ENCODE measurements at places on chromosomes 13 and 19.
A peak's percentile ranks its signal among the peaks of the same experiment; 100 is the strongest.

GRCh38 chr13:50353651-50354415 lies 338.6 kb downstream of the KCNRG start:
- DNase-seq, result peak; percentile 33

DNA sequence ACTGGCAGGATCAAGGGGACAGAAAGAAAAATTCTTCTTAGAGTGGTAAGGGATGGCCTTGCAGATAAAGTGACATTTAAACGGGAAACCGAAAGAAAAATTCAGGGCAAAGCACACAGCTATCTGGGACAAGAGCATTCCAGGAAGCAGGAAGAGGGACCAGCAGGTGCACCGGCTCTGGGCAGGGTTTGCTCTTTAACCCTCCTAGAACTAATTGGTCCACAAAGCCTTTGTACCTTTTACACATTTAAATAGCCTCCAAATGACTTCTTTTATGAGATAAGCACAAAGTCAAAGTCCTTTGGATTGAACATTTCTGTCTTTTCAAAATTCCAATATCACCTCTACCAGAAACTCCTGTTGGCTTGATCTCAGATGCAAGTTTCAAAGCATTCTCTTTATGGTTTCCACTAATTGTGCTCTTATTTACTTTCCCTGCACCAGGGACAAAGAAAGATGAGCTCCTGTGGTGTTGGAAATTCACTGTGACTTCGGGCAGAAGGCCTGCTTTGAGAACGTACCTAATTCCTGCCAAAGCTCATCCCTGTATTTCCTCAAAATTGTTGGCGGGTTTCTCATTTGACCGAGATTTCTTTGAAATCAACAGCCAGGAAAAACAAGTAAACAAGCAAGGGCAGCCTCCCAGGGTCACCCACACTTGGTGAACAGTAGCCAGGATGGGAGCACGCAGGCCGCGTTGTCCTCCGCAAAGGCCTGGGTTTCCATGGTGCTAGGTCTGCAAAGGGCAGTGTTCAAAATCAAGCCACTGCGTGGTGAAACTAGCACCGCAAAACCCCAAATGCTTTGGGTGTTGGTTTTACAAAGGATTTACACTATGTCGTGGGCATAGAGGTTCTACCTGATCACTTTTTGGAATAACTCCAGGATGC lies 98.6 kb downstream of the IRS2 start:
- no peak for DNase-seq

DNA sequence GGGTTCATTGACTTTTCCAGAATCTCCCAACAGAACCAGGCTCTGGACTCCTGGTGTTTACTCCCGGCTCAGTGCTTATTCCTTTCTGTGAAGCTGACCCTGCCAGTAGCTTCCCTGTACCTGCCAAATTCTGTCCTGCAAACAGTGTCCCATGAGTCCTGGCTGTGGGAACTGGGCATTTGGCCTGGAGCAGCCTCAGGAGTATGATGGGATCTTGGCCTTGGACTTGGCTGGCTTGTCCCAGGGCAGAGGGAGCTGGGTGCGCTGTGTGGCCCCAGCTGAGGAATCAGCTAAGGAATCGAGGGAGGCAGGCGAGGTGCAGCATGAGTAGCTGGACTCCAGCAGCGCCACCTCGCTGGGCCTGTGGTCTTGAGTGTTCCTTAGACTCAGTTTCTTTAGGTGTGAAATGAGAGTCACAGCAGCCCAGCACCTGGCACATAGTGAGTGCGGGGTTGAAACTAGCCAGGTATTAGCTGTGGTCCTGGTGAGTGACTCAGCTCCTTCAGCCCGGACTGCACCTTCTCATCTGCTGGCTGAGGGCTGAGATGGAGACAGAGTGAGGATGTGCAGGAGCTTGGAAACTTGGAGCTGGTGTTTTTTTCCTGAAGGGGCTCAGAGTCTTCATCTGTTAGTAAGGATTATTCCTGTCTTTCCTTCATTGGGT lies 10.4 kb downstream of the CLASRP start:
- no peak for DNase-seq

- DNase-seq, result no peak
Observed at GRCh38 chr13:77429320-77430142, 102.6 kb upstream of the MYCBP2 start.

DNA sequence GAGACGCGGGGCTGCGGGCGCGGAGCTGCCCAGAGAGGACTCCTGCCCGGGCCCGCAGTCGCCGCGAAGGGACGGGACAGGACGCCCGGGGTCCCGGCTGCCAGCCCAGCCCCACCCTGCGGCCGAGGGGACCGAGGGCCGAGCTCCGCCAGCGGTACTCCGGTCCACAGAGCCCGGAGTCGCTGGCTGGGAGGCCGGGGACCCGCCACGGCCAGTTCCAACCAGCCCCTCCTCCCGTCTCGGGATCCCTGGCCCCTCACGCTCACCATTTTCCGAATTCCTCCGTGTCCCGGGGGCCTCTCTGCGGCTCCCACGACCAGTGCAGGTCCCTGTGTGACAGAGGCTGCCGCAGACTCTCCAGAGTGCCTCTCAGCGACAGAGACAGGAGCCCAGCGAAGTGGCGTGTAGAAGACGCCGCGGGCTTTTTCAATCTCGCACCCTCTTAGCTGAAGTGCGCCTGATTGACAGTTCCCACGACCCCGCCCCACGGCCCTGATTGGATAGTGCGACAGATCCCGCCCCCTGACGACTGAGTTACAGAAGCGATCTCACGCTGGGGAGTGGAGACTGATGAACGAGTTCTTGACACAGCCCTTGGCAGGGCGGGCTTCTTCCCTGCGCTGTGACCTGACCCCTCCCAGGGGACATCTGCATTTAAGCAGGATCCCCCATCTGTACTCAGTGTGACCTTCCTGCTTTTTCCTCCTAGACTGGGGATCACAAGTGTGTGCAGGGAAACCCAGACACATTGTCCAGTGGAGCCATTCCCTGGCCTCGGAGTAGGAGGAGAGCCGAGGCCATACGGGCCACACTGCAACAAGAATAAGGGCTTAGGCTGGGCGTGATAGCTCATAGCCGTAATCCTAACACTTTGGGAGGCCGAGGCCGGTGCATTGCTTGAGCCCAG lies 44.0 kb downstream of the ZNF823 start:
- DNase-seq, result peak; percentile 84

All from fibroblast of the aortic adventitia (primary cell).